ENCODE measurements at places on chromosomes 3 and 15.

- no peak for DNase-seq
Measured at GRCh38 chr3:70863049-70863448, 550.6 kb upstream of the MDFIC2 start.

DNA sequence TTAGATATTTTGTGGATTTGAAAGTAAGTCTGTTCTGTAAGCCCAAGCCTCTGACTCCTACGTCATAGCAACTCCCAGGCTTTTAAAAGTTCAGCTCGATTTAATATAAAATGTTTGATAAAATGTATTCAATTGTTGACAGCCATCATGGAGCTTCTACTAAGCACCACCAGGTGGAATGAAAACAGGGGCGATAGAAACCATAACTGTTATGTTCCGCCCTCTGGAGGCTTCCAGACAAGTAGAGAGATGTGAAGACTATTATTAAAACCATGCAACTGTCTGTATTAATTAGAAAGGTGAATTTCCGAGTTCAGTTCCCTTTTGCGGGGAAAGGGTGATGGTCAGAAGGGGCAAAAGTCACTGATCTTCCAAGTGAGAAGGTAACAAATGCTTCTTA is 292.2 kb downstream of the NR2F2 start:
- DNase-seq = no peak

GRCh38 chr15:39075311-39075710 is 505.6 kb upstream of the THBS1 start:
- DNase-seq = peak; percentile 93

DNA sequence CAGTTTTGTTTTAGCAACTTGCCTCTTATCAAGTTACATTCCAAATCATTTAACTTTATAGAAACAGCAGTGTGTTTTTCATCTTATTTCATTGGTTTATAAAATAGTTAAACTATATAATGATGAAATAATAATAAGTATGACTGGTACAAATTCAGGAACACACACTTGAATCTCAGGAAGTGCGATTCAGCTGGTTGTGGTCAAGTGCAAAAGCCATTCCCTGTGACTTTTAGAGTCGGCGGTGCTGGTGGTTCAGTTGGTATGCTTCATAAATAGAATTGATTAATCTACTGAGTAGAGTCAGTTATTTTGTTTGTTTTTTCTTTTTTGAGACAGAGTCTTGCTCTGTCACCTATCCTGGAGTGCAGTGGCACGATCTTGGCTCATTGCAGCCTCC is 22.7 kb downstream of the SACM1L start:
- DNase-seq = peak; percentile 51

DNA sequence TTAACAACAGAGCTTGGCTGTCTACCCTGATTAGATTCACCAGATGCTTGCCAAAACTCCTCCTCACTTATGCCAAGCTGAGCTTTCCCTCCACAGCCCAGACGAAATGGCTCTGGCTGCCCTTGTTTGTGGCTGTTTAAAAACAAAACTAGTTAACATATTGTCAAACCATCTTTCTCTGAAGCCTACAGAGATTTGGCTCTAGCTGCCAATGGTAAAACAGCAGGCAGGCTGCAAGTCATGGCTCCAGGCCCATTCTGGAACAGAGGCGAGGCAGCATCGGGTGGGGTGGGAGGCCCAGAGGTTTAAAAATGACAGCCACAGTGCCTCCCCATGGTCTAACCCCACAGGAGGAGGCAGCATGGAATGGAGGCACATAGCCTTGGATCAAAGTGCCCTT is 75.9 kb downstream of the SCN5A start:
- no peak for DNase-seq

DNA sequence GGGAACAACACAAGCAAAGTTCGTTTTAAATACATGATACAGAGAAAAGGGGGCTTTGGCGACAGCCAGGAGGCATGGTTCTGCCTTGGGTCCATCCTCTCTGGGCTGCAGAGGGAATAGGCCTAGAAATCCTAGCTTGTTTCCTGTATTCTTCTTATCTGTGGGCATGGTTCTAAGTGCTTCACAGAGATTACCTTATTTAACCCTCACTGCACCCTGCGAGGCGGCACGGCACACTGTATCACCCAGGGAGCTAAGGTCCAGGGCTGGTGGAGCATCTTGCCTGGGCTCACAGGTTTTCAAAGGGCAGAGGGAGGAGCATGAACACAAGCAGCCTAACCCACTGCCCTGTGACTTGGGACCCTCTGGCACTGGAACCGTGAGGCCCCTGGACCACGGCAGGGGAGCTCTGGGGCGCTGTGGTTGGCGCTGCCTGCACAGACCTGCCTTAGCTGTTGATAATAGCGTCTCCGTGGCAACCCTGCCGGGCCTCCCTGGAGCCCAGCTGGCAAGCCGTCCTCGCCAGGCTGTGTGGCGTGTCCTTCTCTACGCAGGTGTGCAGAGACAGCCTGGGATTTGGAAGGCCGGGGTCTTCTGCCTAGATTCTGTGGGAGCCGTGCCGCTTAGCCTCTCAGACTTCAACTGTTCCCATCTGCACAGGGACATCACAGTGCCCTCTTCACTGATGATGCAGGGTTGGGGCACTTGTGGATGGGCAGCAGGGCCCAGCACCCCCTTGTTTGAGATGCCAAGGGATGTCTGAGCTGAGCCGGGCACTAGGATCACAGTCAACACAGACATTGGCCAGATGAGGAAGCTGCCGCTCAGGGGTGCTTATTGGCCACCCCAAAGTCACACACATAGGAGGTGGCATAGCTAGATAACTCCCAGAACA is 154.6 kb upstream of the TLE3 start:
- DNase-seq = no peak

DNA sequence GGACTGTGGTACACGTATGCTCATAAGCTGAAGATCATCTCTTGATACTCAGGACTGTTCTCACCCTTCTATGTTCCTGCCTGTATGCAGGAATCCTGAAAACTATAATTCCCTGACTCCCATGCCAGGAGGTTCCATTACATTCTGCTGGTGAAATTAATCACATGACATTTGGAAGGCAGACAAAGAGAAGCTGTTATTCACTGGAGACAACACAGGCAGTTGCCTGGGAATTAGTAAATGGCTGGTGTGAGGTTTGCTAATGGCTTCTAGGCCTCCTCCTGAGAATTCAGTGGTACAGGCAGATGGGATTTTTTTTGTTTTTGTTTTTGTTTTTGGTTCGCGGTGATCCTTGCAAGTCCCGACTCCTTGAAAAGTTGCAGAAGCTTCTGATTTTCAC is 91.4 kb downstream of the CTNNB1 start:
- no peak for DNase-seq

DNA sequence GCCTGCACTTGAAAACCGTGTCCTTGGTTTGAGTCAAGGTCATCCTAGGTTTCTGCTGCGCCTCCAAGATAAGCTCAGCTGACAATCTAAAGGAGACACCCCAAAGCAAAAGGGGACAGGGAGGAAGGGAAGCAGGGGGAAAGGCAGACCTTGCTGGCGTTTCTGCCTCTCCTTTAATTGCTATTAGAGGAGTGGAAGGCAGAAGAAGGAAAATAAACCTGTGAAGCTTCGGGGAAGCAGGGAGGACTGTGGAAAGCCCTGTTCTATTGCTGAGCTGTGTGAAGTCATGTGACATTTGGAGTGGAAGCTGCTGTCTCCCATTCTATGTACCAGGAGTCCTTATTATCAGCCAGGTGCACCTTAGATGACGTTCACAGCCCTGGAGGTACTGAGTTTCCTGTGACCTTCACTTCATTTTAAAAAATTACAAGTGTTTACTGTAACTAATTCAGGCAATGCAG is 21.5 kb upstream of the CHD2 start:
- DNase-seq = no peak

DNA sequence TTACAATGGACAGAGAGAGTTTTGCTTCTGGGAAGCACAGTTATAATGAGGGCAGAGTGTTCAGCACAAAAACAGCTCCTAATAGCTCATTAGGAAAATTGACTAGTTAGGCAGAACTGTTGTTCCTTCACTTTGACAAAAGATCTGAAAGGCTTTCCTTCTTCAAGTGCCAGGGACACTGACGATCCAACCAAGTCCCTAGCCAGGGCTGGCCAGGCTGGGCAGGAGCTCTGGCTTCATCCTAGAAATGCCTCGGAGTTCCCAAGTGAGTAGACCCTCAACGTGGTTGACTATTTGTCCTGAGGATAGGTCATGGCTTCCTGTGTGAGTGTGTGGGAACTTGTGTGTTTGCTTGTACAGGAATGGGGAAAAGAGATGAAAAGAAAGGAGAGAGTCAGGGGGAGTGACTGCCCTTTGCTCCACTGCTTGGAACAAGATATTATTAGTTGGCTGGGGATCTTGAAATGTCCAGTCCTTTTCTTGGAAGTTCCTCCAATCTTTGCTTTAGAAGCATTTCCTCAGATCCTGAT is 617.9 kb downstream of the NTRK3 start:
- no peak for DNase-seq

DNA sequence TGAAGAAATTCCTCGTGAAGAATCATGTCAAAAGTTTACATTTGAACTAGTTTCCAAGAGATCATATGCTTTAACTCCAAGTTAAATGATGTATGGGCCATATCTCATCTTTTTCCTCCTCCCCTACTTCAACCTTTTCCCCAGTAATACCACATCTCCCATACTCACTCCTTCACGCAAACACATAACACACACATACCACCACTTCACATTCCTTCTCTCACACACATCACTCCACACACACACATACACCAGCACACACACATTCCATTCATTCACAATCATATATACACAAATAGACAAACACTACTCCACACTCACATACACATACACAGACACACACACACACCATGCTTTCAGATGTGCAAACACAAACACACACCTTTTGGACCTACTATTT is 769.0 kb upstream of the NR2F2 start:
- peak; percentile 71 for DNase-seq

DNA sequence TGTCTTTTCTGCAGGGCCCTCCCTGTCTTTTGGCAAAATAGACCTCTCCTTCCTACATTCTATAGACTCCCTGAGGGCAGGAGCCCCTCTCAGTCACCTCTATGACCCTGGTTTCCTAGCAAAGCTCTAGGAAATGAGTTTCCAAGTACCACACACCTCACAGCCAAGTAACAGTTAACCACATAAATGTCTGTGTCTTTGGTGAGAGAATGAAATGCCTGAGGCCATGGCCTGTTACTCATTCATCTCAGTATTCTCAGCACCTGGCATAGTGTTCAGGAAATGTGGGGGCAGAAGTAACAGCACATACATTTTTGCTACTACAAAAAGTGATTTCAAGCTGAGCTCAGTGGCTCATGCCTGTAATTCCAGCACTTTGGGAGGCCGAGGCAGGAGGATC is 21.0 kb downstream of the RFT1 start:
- DNase-seq = peak; percentile 74

DNA sequence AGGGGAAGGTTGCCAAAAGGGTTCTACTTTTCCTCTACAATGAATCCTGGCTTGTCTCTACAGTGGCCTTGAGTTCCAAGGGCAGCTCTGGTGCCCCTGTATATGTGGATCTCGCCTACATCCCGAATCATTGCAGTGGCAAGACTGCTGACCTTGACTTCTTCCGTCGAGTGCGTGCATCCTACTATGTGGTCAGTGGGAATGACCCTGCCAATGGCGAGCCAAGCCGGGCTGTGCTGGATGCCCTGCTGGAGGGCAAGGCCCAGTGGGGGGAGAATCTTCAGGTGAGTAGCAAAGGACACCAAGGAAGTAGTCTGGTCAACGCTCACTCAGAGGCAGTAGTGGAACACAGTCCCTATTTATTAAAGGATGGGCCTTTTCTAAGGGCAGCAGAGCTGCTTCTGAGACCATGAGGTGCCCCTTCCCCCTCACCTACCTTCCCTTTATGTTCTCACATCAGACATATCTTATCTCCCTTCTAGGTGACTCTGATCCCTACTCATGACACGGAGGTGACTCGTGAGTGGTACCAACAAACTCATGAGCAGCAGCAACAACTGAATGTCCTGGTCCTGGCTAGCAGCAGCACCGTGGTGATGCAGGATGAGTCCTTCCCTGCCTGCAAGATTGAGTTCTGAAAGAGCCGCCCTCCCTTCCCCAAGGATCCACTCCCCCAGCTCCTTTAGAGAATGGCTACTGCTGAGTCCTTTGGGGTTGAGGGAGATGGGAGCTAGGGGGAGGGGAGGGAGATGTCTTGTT is 12.4 kb downstream of the MAP1A start:
- DNase-seq = no peak

GRCh38 chr3:14031271-14031670 is 93.4 kb downstream of the CHCHD4 start:
- no peak for DNase-seq

GRCh38 chr3:118781232-118781631 is 253.4 kb downstream of the IGSF11 start:
- DNase-seq = no peak

DNA sequence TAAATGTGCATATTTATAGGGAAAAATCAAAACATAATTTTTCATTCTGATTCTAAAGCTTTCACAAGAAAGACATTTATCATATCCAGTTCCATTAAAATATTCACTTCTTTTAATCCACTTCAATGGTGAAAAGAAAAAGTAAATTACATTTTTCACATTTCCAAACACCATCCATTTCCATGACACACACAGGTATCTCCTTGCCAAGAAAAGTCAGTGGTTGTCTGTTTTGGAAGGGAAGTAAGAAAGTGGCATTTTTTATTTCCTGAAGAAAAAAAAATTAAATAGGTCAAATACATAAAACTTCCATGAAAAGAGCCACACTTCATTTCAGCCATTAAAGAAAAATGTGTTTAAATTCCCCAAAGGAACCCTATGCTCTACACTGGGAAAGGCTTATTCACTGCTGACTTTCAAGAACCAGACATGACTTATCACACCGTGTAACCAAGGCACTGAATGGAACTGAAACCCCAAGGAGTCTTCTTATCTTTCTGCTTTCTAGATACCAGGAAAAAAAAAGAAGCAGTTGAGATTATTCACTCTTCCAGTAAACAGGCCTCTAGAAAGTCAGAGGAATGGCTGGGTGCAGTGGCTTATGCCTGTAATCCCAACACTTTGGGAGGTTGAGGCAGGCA is 44.5 kb downstream of the OSBPL10 start:
- peak; percentile 69 for DNase-seq

GRCh38 chr15:68639926-68640600 is 61.3 kb downstream of the CORO2B start:
- no peak for DNase-seq

DNA sequence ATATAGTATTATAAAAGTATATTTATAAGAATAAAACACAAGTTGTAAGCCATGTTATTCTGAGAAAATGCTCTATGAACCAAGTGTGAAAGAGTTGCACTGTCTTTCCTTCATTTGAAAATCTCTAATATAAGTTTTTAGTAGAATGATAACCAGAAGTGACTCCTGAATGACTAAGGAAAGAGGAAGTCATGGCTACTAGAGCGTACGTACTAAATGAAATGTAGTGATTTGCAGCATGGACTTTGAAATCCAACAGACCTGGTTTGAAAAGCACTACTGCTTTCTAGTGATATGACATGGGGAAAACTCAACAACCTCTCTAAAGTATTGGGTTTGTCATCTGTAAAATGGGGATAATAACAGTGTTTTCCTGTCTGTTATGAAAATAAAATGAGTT is 10.3 kb upstream of the DNAJC13 start:
- DNase-seq = no peak

- DNase-seq = no peak
Measured at GRCh38 chr3:7813365-7813764, 688.3 kb upstream of the LMCD1 start.

- DNase-seq = no peak
Measured at GRCh38 chr15:96067677-96068076, 262.8 kb upstream of the NR2F2 start.
